Kidney epithelial cell (primary cell): ENCODE measurements at places on chromosomes 6 and 20.

DNA sequence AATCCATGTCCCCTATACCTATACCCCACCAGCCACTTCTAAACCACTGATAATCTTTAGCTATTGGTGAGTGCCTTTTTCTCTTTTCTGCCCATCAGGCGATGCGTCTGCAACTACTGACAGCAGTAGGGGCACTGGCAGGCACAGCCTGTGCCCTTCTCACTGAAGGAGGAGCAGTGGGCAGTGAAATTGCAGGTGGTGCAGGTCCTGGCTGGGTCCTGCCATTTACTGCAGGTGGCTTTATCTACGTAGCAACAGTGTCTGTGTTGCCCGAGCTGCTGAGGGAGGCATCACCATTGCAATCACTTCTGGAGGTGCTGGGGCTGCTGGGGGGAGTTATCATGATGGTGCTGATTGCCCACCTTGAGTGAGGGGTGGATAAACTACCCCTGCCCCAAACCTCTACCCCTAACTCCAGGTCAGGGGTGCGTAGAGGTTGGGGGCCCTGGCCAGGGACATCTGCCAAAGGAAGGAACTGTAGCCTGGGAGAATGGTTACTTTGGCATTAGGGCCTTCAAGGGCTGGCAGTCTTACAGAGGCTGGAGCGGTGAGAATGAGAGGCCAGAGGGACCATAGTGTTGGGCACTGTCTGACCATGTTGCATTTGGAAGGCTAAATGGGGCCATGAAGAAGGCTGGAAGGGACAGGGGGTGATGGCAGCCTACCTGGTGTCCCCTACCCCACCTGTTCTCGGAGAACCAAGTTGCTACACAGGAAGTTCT, 851 bp upstream of the HSD17B8 start:
- DNase-seq, result no peak

DNA sequence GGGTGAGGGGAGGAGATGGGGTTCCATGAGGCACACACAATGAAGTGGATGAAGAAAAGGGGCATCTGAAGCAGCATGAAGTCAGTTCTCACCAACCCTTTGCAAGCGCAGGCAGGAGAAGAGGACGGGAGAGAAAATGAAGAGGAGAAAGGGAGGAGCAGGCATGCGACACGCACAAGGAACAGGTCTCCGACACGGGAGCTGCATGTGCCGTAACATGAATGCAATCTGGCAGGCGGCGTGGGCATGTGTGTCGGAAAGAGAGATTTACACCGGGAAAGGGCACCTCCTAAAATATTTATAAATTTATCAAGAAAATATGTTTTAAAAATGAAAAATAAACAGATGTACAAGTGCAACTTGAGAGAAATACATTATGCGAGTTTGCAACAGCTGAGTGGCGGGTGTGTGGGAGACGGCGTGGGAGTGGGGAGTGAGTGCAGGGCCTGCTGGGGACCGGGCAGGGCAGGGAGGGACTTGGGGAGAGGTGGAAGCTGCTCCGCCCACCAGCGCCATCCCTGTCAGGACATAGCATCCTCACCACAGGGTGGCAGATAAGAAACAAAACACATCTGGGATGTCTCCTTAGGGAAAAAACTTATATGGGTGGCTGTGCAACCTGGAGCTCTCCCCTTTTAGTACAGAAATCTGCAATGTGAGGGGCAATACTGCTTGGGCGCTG, 40.6 kb downstream of the GJA10 start:
- no peak for DNase-seq

- no peak for DNase-seq
Measured at GRCh38 chr6:42113936-42114636, 28.3 kb downstream of the C6orf132 start.

DNA sequence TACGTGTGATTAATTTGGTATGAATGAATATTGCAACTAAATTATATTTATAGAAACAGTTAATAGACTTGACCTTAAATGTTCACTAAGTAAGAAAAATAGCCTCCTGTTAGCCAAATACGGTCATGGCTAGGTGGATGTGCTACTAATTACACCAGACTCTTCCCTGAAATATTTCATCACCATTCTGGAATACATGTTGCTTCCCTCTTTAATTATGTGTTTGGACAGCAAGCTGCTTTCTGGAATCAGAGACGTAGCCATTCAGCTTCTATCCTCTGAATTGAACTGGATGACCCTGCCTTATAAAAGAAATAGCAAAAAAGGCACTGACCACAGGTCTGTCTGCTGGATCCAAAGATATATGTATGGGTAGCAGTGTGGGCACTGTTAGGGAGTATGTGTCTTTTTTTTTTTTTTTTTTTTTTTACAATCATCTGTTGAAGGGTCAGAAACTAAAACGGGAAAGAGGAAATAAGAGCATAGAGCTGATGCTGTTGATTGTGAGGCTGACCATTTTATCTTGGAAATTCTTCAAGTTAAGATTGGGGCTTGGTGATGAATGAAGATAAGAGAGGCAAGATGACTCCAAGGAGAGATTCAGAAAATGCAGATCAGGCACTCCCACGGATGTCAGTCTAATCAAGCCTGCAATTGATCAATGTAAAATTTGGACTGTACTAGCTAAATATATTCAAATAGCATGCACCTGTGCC, 283.2 kb upstream of the HSF2 start:
- no peak for DNase-seq

DNA sequence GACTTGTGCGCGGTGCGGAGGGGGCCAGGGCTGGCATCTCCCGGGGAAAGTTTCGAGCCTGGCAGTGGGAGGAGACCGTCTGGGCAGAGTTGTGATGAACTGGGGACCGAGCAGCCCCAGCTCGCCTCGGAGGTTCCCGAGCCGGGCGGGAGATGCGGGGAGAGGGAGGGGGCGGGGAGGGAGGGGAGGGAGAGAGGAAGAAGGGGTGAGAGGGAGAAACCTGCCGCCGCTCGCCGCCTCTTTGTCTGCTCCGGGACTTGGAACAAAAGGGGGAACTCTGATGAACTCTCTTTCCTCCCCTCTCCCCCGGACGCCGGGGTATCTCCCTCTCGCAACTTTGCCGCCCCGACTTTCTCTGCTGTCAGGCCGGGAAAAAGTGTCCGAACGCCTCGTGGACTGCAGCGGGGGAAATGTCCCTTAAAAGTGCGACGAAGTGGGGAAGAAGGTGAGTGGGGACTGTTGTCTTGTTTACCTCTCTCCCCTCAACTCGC, 72.7 kb downstream of the SOX4 start:
- no peak for DNase-seq

DNA sequence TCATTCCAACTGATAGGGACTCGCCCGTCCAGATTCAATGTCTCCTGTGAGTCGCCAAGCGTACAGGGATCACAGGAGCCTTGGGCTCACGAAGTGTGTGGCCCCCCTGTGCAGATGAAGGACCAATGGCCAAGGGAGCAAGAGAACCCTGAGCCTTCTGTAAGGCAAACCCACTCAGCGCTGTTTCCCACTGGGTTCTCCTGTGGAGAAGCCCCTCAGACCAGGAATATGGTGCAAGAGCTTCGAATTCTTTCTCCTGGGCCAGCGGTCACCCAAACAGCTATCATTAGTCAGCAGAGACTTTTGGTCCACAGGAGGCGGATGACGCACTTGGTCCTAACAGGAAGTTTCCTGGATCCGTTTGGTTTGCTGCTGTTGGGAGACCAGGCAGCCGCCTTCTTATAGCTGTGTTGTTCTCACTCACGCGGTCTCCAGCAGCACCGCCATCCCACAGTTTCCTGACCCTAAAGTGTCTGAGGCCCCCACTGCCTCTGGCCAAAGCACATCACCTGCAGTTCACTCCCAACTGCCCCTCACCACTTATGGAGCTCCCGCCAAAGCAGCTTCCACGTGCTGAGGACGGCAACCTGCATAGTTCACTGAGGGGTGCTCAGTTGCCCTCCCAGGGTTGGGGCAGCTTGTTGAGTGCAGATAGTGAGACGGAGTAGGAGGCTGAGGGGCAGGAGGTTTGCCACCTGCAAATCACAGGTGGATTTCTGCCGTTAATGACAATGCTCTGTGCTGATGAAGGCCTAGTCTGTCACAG, 268.6 kb downstream of the ERMARD start:
- DNase-seq, result no peak

GRCh38 chr6:168133168-168133561, 54.2 kb upstream of the FRMD1 start:
- no peak for DNase-seq

DNA sequence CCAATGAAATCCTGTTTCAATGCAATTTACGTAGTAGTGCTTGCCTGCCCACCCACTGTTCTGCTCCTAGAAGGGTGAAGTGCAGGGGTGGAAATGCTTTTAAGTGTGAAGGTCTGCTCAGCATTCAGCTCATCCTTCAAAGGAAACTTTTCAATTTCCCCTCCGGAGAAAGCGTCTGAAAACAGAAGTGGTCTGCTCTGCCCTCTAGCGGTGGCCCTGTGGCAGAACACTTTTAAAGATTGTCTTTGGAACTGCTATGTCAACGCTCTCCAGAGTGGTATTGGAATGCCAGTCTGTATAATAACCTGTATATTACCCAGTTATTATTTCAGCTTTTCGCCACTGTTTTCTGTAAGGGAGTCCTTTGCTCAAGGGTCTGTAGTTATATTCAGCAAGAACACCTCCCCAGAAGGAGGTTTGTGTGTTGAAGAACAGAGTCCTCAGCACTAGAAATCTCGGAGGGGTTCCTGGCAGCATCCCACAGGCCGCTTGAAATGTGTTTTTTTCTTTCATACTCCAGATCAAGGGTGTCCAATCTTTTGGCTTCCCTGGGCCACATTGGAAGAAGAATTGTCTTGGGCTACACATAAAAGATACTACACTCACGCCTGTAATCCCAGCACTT, 63.1 kb upstream of the KLHL31 start:
- DNase-seq, result no peak

DNA sequence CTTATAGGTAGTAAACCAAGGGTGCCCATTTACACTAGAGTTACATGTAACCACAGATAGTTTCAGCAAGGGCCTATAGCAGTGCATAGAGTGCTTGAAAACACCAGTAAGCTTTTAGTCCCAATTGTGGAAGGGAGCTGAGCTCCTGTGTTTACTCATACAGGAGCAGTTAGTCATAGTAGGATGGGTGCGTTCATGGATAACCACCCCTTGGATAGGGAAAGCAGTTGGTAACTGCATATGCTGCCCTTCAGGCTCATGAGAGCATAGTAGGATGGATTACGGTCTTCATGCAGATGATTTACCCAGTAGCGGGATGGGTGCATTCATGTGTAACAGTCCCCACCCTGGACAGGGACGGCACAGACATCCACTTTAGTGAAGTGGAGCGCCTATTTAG, 45.1 kb downstream of the OR2B6 start:
- peak; percentile 48 for DNase-seq

GRCh38 chr20:53382263-53382844, 211.3 kb downstream of the ZNF217 start:
- DNase-seq, result no peak

DNA sequence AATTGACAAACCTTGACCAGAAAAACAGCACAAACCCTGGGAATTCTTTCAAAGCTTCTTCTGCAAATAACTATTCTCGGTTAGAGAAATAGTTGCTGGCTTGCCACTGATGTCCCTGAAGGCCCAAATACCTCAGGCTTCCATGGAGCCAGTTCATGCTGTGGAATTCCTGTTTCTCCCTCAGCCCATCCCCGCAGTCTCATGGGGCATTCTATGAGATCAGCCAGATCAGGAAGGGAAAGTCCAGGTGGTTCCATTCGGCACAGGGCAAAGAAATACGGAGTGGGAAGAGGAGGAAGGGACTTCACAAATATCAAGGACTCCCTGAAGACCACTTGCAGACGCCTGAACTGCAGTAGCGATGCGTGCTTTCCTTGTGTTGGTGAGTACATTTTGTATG, 63.3 kb downstream of the MYLK4 start:
- DNase-seq, result no peak

DNA sequence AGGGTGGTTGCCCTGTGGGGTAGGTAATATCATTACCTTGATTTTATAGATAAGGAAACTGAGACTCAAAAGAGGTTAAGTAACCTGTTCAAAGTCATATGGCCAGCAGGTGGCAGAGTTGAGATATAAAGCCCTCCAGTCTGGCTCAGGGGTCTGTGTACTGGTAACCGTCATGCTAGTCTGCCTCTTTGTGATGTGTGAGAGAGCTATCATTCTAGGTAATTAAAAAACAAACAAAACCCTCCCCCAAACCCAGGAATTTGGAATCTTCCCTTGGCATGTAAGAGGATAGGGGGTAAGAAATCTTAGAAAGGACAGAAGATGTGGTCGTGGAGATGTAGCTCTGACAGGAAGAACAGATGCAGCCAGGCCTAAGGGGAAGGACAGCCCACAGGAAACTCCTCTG, 206.0 kb downstream of the CDC5L start:
- DNase-seq, result peak; percentile 32

DNA sequence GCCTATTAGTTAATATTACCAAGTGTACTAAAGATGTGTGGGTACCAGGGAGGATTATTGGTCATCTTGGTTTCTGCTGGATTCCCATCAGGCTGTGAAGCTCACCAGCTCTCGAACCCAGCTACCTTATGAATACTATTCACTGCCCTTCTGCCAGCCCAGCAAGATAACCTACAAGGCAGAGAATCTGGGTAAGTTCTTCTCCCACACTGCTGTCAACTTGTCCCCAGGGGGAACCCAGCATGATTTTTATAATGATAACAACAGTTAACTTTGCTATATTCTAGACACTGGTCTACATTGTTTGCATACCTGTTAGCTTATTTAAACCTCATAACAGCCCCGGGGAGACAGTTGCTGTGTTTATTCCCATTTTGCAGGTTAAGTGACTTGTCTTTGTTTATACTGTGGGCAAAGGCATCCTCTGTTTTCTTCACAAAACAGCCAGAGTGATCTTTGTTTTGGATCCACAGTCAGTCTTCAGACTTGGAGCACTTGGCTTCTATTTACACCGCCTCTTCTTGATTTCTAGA, 26.5 kb downstream of the TM9SF4 start:
- DNase-seq, result no peak

DNA sequence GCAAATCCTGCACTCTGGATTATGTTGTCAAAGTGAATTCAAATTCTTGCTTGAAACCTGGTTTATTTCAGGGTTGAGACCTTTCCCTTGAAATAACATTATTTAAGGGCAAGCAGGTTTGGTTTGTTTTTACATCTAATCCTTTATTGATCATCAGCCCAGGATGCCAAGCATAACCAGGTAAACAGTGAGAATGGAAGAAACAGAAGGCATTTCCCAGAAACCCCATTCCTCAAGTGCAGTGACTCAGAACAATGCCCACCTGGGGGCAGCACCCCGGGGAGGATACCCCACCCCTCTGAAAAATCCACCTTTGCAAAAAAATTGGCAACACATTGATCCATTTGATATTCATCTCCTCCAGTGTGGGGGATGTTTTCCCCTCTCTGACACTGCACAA, 32.5 kb downstream of the POFUT1 start:
- DNase-seq, result no peak
